ENCODE measurements at places on chromosomes 5 and 9. TPM values are rescaled to one million over a fixed set of nuclear protein-coding genes. Genes with fewer than 3 reads are reported as not detected.

Gene PHYHD1
- total RNA-seq: 33.5 TPM

Gene PCDHA5
- not detected for total RNA-seq

Gene PSMD5
- total RNA-seq: 25.6 TPM

Gene ABO
- total RNA-seq: not detected

Gene SPATA6L
- not detected for total RNA-seq

Gene LURAP1L
- total RNA-seq: 2.5 TPM

Gene UNC13B
- 15.1 TPM for total RNA-seq

Gene SLC36A2
- not detected for total RNA-seq

Gene CCL28
- total RNA-seq: 0.44 TPM

Gene ALG2
- 58.2 TPM for total RNA-seq

Gene TXNDC15
- 64.7 TPM for total RNA-seq

Gene SLC6A3
- not detected for total RNA-seq

Gene PDLIM4
- 43.8 TPM for total RNA-seq

Gene G3BP1
- total RNA-seq: 75.3 TPM

Gene ABL1
- 81.1 TPM for total RNA-seq

Gene EFNA5
- total RNA-seq: 4.6 TPM

Gene PIP5K1B
- not detected for total RNA-seq

Gene TMEM232
- total RNA-seq: 1.0 TPM

Gene CREBRF
- 15.7 TPM for total RNA-seq

Gene ITGA2
- 5.2 TPM for total RNA-seq

Gene CDK9
- 59.7 TPM for total RNA-seq

Gene SLC22A5
- 8.7 TPM for total RNA-seq

Gene KIF20A
- 4.8 TPM for total RNA-seq

Gene GARIN3
- total RNA-seq: not detected

Gene ACSL6
- total RNA-seq: not detected

Gene ACOT12
- total RNA-seq: not detected

Gene CATSPER3
- not detected for total RNA-seq

Gene PLPP7
- 22.2 TPM for total RNA-seq

Gene SPINK7
- total RNA-seq: not detected

Gene PAPPA
- total RNA-seq: 80.3 TPM

Gene ERAP2
- total RNA-seq: 1.3 TPM

Gene CDK5RAP2
- total RNA-seq: 153 TPM

Gene PHF24
- total RNA-seq: 0.06 TPM

Gene PCDHGA10
- 8.7 TPM for total RNA-seq

Gene GLRA1
- not detected for total RNA-seq

Gene PCDHAC2
- 0.12 TPM for total RNA-seq

Gene IFNA13
- not detected for total RNA-seq

Gene SLC34A3
- total RNA-seq: not detected

Gene HABP4
- total RNA-seq: 9.5 TPM

Gene FEM1C
- 19.4 TPM for total RNA-seq

Gene GPR150
- total RNA-seq: 0.20 TPM

Gene POLR3G
- total RNA-seq: 4.2 TPM

Gene IL13
- total RNA-seq: not detected

Gene LHFPL2
- total RNA-seq: 28.4 TPM

Gene PRRT1B
- total RNA-seq: not detected

Measured in cardiac ventricle fibroblast (primary cell).